ENCODE measurements at places on chromosomes 13 and 19. TPM values are rescaled to one million over a fixed set of nuclear protein-coding genes. Genes with fewer than 3 reads are reported as not detected.

DNA sequence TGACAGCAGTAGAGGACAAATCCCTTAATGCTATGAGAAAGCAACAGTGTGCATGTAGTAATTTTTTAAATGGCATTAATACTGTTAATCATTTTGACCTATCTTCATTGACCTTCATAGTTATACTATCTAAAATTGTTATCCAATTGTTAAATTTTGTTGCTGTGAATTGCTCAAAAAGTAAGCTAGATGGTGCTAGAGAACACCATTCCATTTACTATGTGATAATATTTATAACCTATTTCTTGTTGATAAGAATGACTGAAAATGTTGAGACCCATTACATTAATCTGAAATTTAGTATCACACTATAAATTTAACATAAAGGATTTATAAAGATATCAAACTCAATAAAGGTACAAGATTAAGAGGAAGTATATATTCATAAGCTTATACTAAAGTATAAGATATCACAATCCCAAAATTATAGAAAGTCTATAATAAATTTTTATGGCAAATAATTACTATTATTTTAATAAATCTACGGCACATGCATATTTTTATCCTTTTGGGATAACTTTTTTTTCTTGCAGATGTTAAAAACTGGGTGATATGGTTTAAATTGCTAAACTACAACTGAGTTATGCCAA lies 1573.3 kb downstream of the PCDH9 start:
- H3K36me3 ChIP-seq = no peaks in the 10 kb centered on the region
- no peak overlapping the region for H3K27ac ChIP-seq
- no peaks in the 10 kb centered on the region for H3K4me1 ChIP-seq

GRCh38 chr19:17333611-17334413 lies 843 bp downstream of the ANO8 start:
- peak; percentile 100 for DNase-seq
- H3K36me3 ChIP-seq = no peaks in the 10 kb centered on the region
- H3K27ac ChIP-seq = peak overlapping the region; percentile 28

DNA sequence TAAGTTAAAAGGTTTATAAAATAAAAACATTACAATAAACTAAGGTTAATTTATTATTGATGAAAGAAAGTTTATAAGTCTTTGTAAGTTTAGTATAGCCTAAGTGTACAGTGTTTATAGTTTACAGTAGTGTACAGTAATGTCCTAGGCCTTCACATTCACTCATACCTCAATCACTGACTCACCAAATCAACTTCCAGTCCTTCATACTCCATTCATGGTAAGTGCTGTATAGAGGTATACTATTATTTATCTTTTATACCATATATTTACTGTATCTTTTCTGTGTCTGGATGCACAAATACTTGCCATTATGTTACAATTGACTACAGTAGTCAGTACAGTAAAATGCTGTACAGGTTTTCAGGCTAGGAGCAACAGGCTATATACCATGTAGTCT lies 490.0 kb downstream of the GPC6 start:
- no peak overlapping the region for H3K27ac ChIP-seq
- H3K4me3 ChIP-seq = no peak overlapping the region
- no peak for DNase-seq
- no peaks in the 10 kb centered on the region for H3K4me1 ChIP-seq

Gene ZNF560
- 0.29 TPM for total RNA-seq

- no peaks in the 10 kb centered on the region for H3K36me3 ChIP-seq
- no peaks in the 10 kb centered on the region for H3K4me1 ChIP-seq
- peak; percentile 31 for DNase-seq
- no peak overlapping the region for H3K4me3 ChIP-seq
Observed at GRCh38 chr13:26132756-26133155, 80.9 kb upstream of the SHISA2 start.

GRCh38 chr19:4445963-4446703 lies 11.5 kb downstream of the UBXN6 start:
- no peak overlapping the region for H3K4me3 ChIP-seq
- DNase-seq = peak; percentile 31
- peaks cover 60% of the 10 kb centered on the region for H3K36me3 ChIP-seq
- no peak overlapping the region for H3K27ac ChIP-seq
- H3K4me1 ChIP-seq = no peaks in the 10 kb centered on the region

Gene C19orf73
- not detected for total RNA-seq

- H3K27me3 ChIP-seq = no peaks in the 10 kb centered on the region
- no peak overlapping the region for H3K4me3 ChIP-seq
- H3K4me1 ChIP-seq = peaks cover 12% of the 10 kb centered on the region
- no peak overlapping the region for H3K27ac ChIP-seq
- no peaks in the 10 kb centered on the region for H3K36me3 ChIP-seq
Observed at GRCh38 chr13:23288564-23288963, 107.8 kb downstream of the SGCG start.

DNA sequence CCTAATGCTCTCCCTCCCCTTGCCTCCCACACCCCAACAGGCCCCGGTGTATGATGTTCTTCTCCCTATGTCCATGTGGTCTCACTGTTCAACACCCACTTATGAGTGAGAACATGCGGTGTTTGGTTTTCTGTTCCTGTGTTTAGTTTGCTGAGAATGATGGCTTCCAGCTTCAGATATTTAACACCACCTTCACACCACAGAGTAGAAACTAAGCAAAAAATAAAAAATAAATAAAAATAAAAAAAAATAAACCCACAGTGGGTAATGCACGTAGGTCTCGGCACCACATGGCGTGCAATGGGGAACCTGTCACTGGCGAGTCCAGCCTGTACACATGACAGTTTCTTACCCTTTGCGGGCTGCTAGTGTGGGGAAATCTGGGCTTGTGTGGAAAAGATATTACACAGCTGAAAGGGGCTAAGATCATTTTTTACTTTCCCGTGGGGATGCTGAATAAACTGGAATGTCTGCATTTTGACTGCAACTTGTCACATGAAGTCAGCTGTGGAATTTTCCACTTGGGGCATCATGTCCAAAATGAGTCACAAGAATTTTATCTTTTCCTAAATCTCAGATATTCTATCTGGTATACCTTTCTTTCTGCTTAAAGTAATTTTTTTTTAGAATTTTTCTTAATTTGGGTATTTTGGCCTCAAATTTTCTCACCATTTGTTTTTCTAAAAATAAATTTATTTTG lies 170.5 kb downstream of the IRS2 start:
- no peak overlapping the region for H3K27ac ChIP-seq
- no peak overlapping the region for H3K4me3 ChIP-seq
- H3K36me3 ChIP-seq = no peaks in the 10 kb centered on the region
- peak; percentile 55 for DNase-seq
- no peaks in the 10 kb centered on the region for H3K4me1 ChIP-seq
- H3K27me3 ChIP-seq = no peaks in the 10 kb centered on the region

DNA sequence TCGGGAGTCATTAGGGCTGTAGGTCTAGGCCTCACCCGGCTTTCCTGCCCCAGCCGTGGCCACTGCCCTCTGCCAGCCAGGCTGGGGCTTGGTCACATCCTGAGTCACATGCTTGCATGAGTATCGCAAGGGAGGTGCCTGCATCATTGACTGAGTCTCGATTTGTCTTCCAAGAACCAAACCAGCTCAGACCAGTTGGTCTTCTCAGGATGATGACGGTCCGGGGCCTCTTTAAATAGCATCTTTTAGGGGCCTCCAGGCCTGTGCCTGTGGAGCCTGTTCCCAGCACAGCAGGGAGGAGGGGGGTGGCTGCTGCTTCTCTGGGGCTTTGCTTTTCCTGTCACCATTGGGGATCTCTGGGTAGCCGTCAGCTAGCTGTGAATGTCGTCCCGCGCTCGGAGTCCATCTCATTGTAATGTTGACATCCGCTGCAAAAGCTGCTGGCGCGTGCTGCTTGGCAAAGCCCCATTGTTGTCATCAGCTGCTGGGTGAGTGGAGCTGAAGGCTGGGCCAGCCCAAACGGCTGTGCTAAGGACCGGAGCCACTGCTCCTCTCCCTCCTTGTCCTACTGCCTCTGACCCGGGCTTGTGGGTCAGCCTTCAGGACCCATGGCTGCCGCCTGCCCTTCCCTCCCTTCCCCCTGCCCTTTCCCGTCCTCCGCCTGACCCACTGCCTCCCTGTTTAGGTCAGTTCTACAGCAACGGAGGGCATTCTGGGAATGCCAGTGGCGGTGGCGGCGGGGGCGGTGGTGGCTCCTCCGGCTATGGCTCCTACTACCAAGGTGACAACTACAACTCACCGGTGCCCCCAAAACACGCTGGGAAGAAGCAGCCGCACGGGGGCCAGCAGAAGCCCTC lies 14.3 kb upstream of the QTRT1 start:
- H3K27ac ChIP-seq = peak overlapping the region; percentile 90
- peak; percentile 98 for DNase-seq
- peaks cover 93% of the 10 kb centered on the region for H3K36me3 ChIP-seq
- no peaks in the 10 kb centered on the region for H3K27me3 ChIP-seq
- H3K4me3 ChIP-seq = no peak overlapping the region
- peaks cover 10% of the 10 kb centered on the region for H3K4me1 ChIP-seq

- H3K27ac ChIP-seq = peak overlapping the region; percentile 83
- H3K4me1 ChIP-seq = peaks cover 19% of the 10 kb centered on the region
- peak; percentile 96 for DNase-seq
- H3K4me3 ChIP-seq = peak overlapping the region; percentile 90
- peaks cover 11% of the 10 kb centered on the region for H3K36me3 ChIP-seq
Observed at GRCh38 chr19:2327773-2328400, 499 bp downstream of the LSM7 start.

DNA sequence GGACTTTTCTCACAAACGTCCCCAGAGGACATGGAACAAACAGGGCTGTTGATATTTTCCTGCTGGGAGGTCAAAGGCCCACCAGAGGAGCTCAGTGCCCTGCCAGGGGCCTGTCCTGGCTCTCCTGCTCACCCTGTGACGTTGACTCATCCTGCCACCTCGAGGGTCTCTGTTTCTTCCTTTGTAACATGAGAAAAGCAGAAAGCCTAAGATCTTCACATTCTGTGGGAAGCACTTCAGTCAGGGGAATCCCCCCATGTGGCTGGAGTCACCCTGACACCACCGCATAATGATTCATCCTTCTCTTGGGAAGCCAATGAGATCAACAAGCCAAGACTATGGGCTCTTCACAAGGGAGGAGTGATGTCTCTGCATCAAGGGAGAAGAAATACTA lies 147.9 kb downstream of the KATNAL1 start:
- peak overlapping the region; percentile 51 for H3K27ac ChIP-seq
- no peak overlapping the region for H3K4me3 ChIP-seq
- DNase-seq = peak; percentile 95
- H3K36me3 ChIP-seq = no peaks in the 10 kb centered on the region
- peaks cover 20% of the 10 kb centered on the region for H3K27me3 ChIP-seq
- H3K4me1 ChIP-seq = peaks cover 10% of the 10 kb centered on the region

All from osteoblast (primary cell).